Naive B cell (primary cell): ENCODE measurements at places on chromosomes 1 and 21. TPM values are rescaled to one million over a fixed set of nuclear protein-coding genes. Genes with fewer than 3 reads are reported as not detected.

GRCh38 chr1:116911188-116911553 lies 1.5 kb downstream of the PTGFRN start:
- H3K4me3 ChIP-seq, result no peak overlapping the region
- no peaks in the 10 kb centered on the region for H3K36me3 ChIP-seq
- no peak overlapping the region for H3K27ac ChIP-seq

GRCh38 chr21:46048926-46049889 lies 48.7 kb upstream of the COL6A2 start:
- H3K36me3 ChIP-seq, result no peaks in the 10 kb centered on the region
- H3K4me1 ChIP-seq, result no peaks in the 10 kb centered on the region
- no peak overlapping the region for H3K27ac ChIP-seq
- no peaks in the 10 kb centered on the region for H3K27me3 ChIP-seq

The NPHS2 gene
- not detected for polyA plus RNA-seq

DNA sequence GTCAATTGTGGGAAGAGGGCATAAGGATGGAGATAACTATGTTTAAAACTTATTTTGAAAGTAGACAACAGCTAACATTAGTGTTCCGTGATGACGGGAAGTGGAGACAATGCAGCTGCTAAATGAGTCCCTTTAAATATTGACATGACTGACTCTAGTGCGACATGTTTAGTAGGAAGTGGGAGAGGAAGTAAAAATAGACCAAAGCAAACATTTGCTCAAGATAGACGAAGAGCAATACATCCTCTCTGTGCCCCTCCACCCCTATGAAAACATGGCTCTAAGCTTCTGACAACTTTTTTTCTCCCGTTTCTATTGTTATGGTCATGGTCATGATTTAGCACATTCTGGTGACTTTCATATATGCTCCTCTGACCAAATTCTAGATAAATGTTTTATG lies 60.0 kb upstream of the HMCN1 start:
- H3K27me3 ChIP-seq, result no peaks in the 10 kb centered on the region
- H3K27ac ChIP-seq, result peak overlapping the region; percentile 55
- peak; percentile 36 for DNase-seq
- H3K4me1 ChIP-seq, result peaks cover 23% of the 10 kb centered on the region

The FAM131C gene
- polyA plus RNA-seq, result not detected

DNA sequence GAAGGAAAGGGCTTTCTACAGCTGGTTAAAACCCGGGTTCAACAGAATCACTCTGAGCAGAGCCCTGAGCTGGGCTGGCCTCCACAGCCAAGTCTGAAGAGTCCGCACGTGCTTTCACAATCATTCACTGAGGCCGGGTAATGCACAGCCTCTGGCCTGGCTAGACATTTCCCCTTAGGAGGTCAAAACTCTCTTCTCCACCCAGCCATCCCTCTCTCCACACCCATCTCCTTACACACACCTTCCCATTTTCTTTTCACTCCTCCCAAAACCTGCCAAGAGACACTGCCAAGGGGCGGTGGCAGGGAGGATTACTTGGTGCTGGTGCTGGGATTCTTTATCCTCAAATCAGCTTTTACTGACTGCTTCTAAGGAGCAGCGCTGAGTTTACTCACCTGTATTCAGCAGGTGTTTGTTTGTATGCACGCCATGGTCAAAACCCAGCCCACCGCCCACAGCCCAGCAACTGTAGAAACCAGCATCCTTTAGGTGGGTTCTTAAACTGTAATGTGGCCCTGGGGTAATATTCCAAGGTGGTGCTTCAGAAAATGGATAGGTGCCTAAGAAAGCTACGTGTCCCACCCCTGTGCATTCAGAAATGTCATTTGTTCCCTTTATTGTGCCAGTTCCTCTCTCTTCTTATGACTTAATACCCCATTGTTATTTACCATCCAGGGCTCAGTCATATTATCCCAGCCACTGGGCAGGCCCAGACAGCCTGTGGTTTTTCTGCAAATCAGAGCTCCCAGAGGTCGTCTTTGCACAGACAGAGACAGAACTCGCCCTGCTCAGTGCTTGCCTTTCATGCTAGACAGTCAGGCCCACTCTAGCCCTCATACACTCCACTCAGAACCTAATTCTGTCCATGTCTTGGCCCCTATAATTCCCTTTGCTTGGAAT lies 80.2 kb downstream of the ADSS2 start:
- no peaks in the 10 kb centered on the region for H3K4me1 ChIP-seq
- no peaks in the 10 kb centered on the region for H3K36me3 ChIP-seq
- no peak overlapping the region for H3K27ac ChIP-seq
- H3K27me3 ChIP-seq, result no peaks in the 10 kb centered on the region

The LRRN2 gene
- polyA plus RNA-seq, result 0.25 TPM

GRCh38 chr1:110035236-110035752 lies 870 bp downstream of the STRIP1 start:
- no peak for DNase-seq
- peaks cover 49% of the 10 kb centered on the region for H3K4me1 ChIP-seq
- H3K4me3 ChIP-seq, result peak overlapping the region; percentile 91
- peaks cover 9% of the 10 kb centered on the region for H3K36me3 ChIP-seq

The SPATA21 gene
- polyA plus RNA-seq, result not detected

- H3K4me3 ChIP-seq, result no peak overlapping the region
- no peaks in the 10 kb centered on the region for H3K4me1 ChIP-seq
- H3K27me3 ChIP-seq, result no peaks in the 10 kb centered on the region
- no peak for DNase-seq
- no peak overlapping the region for H3K27ac ChIP-seq
These were observed 190.9 kb upstream of the ADGRL4 start for GRCh38 chr1:79197421-79197820.

DNA sequence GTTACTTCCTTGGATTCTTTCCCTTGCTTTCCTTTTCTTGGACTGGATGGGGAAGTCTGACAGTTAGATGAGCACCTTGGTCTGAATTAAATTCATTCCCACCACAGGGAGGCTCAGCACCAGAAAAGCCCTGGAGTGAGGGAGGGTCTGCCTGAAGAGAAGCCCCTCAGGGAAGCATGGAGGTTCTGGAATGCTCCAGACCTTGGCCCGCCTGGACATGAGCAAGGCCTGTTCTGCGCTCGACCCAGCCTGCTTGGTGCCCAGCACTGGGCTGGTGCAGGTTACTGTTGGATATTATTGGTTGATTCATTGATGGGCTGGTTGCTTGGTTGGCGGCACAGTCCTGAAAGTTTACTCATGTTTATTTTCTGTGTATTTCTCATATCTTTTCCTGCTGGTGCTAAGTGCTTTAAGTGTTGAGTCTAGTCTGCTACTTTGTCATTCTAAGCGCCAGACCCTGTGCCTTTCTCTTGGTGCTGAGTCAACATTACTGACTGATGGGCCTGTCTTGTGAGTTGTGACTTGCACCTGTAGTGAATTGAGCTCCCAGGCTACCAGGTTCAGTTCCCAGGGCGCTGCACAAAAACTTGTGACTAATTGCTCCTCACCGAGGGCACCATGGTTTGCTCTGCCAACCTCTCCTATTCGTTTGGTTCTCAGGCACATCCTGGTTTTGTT lies 538.5 kb downstream of the KIF26B start:
- no peaks in the 10 kb centered on the region for H3K4me1 ChIP-seq
- no peaks in the 10 kb centered on the region for H3K36me3 ChIP-seq
- DNase-seq, result no peak
- peaks cover 4% of the 10 kb centered on the region for H3K27me3 ChIP-seq
- no peak overlapping the region for H3K4me3 ChIP-seq

- no peak overlapping the region for H3K4me3 ChIP-seq
- H3K27me3 ChIP-seq, result no peaks in the 10 kb centered on the region
- DNase-seq, result no peak
- peak overlapping the region; percentile 43 for H3K27ac ChIP-seq
These were observed 44.3 kb downstream of the CDC14A start for GRCh38 chr1:100396651-100397050.

The AKNAD1 gene
- polyA plus RNA-seq, result not detected

DNA sequence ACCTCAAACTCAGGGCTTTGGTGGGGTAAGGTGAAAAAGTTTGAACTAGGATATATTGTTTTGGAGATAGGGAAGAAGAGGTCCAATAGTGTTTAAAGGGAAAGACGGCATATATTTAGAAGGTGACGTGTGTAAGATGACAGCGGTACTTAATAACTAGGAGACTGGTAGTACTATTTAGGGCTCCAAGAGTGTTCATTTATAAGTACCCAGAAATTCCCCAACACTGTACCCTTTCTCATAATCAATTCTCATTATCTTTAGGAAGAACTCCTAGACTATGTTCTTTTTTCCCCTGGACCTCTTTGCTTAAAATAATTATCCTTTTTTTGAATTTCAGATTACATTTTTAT lies 1.5 kb downstream of the LYPLAL1 start:
- peaks cover 43% of the 10 kb centered on the region for H3K4me1 ChIP-seq
- H3K4me3 ChIP-seq, result peak overlapping the region; percentile 97
- no peak for DNase-seq
- H3K27ac ChIP-seq, result peak overlapping the region; percentile 98

- DNase-seq, result no peak
- H3K27ac ChIP-seq, result no peak overlapping the region
- no peaks in the 10 kb centered on the region for H3K4me1 ChIP-seq
These were observed 279.6 kb downstream of the BACH1 start for GRCh38 chr21:29578306-29578705.

DNA sequence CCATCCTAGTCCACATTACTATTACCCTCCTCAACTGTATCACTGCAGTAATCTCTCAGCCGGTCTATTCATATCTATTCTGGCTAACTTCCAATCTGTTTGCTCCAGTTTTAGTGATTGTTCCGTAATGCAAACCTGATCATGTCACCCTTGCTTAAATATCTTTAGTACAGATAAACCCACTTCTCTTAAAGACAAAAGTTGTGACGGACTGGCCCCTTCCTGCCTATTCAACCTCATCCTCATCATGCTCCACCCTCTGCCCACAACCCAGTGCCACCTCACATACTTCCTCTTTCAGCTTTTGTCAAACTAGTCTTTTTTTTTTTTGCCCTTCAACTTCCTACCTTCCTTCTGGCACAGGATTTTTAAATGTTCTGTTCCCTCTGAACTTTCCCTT lies 2.8 kb upstream of the C1orf162 start:
- no peak overlapping the region for H3K4me3 ChIP-seq
- H3K27ac ChIP-seq, result no peak overlapping the region
- H3K36me3 ChIP-seq, result peaks cover 4% of the 10 kb centered on the region
- H3K27me3 ChIP-seq, result no peaks in the 10 kb centered on the region

The TNFSF4 gene
- not detected for polyA plus RNA-seq

DNA sequence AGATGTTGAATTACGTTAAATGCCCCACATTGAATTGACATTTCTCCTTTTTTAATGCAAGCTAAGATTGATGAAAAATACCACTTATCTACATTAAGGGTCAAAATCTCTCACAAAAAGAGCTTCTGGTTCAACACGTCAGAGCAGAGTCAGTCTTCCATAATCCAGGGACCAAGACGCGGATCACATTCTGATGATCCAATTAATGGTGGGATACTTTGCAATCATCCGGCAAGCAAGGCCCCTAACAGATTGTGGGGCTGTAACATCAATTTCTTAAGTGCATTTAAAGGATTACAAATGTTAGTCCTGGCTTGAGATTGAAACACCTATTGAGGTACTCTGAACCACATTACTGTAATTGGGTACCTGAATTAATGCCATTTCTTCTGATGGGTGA lies 120.2 kb upstream of the ESRRG start:
- no peak overlapping the region for H3K4me3 ChIP-seq
- no peak overlapping the region for H3K27ac ChIP-seq
- H3K36me3 ChIP-seq, result no peaks in the 10 kb centered on the region
- no peaks in the 10 kb centered on the region for H3K4me1 ChIP-seq

DNA sequence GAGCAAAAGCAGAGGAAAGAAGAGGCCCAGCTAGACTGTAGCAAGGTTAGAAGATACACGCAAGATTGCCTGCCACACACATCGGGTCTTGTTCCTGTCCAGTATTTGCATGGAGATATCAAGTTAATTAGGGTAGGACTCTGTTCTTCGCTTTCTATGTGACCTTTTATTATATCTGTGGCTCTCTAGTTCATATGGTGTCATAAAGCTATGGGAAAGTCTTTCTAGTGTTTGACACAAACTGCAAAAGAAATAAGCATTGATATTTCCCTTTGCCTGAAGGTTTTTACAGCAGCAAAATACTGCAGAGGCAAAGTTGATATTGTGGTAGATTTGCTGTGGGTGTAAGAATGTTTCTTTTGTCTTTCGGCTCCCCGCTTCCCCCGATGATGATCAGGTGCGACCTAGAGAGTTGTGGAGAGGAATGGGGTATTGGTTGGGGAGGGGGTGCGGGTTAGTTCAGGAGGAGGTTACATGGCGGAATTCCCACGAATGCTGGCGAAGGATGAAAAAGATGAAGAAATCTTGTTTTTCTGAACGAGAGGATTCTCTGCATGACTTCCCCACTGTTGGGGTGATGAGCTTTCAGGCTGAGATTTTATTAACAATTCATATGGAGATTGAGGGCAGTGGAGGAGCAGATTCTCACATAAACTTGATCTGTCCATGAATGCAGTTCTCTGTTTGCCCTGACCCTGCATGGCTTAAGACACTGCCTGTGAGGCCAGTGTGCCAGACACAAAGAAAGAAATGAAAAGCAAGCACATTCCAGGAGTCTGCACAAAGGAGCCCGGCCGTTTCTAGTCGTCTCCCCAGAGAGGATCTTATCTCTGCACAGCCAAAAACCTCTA lies 550.2 kb downstream of the USP25 start:
- H3K27me3 ChIP-seq, result no peaks in the 10 kb centered on the region
- no peaks in the 10 kb centered on the region for H3K4me1 ChIP-seq
- H3K27ac ChIP-seq, result no peak overlapping the region
- no peaks in the 10 kb centered on the region for H3K36me3 ChIP-seq
- DNase-seq, result no peak

- peak; percentile 42 for DNase-seq
- peak overlapping the region; percentile 15 for H3K4me3 ChIP-seq
- no peaks in the 10 kb centered on the region for H3K36me3 ChIP-seq
- H3K27me3 ChIP-seq, result no peaks in the 10 kb centered on the region
These were observed 94.9 kb downstream of the DYRK1A start for GRCh38 chr21:37461479-37461878.

DNA sequence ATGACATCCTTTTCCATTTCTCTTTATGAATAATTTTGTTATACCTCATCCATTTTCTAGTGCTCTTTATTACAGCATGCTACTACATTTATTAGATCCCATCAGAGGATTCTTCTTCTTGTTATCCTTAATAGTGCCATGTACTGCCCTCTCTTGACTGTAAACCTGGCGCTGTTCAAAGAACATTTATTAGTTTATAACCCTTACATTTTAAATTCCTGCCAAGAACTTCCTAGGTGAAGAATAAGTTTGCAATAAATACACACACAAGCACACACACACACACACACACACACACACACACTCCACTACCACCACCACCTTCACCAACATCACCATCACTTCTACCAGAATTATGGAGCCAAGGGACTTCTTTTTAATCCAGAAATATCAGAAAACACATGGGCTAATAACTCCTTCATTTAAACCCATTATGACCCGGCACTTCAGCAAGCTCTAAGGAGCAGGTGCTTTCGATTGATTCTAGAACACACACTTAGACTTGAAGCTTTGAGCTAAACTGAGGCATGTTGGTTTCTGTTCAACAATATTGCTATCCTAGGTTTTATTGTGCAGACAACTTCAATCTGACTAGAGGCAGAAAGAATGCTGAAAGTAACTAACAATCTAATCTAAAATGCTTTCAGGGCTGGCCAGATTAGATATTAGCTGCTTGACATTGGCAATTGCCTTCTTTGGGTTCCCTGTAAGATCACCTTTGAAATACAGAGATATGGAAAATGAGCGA lies 556.8 kb downstream of the LMO4 start:
- no peak overlapping the region for H3K27ac ChIP-seq
- no peak for DNase-seq
- H3K36me3 ChIP-seq, result no peaks in the 10 kb centered on the region
- H3K4me1 ChIP-seq, result no peaks in the 10 kb centered on the region

- peak overlapping the region; percentile 79 for H3K27ac ChIP-seq
- H3K27me3 ChIP-seq, result peaks cover 5% of the 10 kb centered on the region
- DNase-seq, result no peak
- no peak overlapping the region for H3K4me3 ChIP-seq
- no peaks in the 10 kb centered on the region for H3K36me3 ChIP-seq
- no peaks in the 10 kb centered on the region for H3K4me1 ChIP-seq
These were observed 71.9 kb upstream of the KLHDC7A start for GRCh38 chr1:18408656-18409370.
